ENCODE measurements at places on chromosomes 6 and 20.

- DNase-seq: no peak
Observed at GRCh38 chr6:95203153-95203754, 374.1 kb upstream of the MANEA start.

DNA sequence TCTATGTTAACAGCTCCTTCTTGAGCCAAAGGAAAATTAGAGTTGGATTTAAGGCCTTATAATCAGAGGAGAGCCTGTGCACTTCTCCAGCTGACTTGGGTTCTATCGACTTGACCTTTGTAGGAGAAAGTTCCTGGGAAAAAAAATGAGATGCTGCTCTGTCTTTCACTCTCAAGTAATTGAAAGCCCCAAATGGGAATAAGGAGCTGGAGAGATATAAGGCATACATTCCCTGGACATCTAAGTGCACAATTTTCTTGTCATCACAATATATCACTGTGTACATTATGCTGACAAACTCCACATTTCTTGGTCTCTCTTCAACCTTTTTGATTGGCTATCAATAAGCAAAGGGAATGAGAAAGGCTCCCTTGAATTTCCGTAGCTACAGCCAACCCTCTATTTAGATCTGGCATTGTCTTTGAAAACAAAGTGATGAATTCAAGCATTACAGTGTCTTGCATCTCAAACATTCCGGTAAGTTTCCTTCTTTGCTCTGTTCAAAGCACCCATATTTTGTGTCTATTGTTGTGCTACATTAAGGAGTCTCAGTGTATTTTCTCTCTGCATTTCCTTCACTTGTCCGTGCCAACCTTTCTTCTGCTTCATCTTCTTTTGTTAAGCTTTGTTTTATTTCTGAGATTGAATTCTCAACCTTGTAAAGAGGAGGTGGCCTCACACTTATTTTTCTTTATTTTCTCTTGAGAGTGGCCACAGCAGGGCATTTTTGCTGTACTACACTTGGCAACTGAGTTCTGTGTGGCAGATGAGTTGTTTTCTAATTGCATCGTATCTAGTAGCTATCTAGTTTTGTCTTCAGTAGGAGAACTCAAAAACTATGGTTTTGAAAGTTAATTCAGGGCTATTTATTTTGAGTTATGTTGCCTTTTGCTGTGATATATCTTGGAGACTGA lies 450.3 kb upstream of the MAN1A1 start:
- no peak for DNase-seq

DNA sequence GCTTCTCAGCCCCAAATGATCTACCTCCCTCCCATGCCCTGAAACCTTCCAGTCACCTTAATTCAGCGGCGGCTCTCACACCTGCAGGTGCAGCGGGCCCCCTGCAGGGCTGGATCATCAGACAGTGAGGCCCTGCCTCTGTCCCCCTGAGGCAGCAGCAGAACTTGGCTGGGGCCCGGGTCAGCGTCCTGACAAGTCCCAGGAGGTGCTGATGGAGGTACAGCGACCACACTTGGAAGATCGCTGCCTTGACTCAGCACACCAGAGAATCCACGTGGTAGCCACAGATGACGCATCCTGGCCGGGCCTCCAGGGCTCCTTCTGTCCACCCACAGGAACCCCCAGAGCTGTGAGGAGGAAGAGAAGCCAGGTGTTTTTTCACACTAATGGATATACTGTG lies 116.4 kb upstream of the THBS2 start:
- DNase-seq: no peak

DNA sequence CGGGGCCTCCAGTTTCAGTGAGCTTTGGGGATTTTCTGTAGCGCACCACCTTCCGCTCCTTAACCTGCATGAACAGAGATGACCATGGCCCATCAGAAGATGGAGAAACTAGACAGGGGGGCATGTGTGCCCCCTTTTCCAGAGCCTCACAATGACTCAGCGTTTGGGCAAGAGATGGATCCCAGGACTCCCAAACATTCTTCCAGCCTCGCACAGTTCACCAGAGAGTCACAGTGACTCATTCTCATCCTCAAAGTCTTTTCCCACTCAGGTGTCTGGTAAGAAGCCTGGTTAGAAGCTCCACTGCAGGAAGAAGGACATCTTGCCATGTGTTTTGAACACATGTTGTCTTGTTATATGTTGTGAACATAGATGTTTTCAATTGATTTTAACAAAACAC lies 76.2 kb upstream of the FRMD1 start:
- no peak for DNase-seq

- DNase-seq: no peak
Observed at GRCh38 chr6:116508527-116508926, 2.9 kb upstream of the CALHM5 start.

GRCh38 chr6:165967810-165968407 lies 199.7 kb downstream of the TBXT start:
- DNase-seq: peak; percentile 48

DNA sequence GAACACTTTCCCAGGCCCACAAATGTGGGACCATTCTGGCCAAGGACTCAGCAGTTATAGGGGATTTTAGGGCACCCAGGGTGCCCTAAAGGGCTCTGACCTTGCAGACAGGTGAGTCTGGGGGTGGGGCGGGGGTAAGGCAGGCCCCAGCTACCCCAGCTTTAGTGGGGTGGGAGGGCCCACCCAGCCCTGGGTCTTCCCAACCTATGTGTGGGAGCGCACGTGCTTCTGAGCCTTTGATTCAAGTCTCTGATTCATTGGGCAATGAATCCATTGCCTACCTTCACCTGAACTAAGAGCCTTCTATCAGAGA lies 958 bp downstream of the SERPINB1 start:
- DNase-seq: no peak
